ENCODE measurements at places on chromosomes 12 and 14. TPM values are rescaled to one million over a fixed set of nuclear protein-coding genes. Genes with fewer than 3 reads are reported as not detected.

TOMM20L gene
- not detected for total RNA-seq

FGF6 gene
- total RNA-seq: 24.7 TPM

KCNA5 gene
- total RNA-seq: 2.9 TPM

SIRT4 gene
- 6.3 TPM for total RNA-seq

CD163L1 gene
- total RNA-seq: 9.4 TPM

KRT3 gene
- not detected for total RNA-seq

SLC11A2 gene
- 23.4 TPM for total RNA-seq

DNA sequence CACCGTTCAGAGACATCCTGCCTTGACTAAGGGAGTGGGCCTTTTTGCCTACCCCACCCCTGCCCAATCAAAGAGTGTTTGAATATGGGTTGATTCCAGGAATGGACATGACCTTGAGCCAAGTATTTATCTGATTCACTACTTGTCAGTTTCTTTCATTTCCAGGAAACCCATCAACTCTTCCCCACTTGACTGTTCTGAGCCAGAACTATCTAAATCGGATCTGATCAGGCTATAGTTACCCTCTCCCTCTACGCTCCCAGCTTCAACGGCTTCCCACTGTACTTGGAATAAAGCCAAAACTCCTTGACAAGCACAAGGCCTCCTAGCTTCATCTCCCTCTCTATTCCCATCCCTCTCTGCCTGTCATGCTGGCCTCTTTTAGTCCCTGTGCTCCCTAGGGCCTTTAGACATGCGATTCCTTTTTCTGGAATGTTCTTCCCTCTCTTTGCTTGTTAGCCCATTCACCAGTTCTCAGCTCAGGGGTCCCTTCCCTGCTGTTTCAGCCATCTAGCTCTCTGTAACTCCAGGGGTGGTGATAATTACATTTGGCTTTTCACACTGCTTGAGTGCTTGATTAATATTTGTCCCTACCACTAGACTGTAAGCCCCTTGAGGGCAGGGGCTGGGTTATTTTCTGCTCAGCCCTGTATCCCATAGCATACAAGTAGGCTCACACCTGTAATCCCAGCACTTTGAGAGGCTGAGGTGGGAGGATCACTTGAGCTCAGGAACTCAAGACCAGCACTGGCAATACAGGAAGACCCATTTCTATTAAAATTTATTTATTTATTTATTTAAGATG is 5.5 kb upstream of the ITPK1 start:
- DNase-seq: no peak
- peaks cover 5% of the 10 kb centered on the region for H3K4me1 ChIP-seq
- no peaks in the 10 kb centered on the region for H3K36me3 ChIP-seq
- H3K4me3 ChIP-seq: no peak overlapping the region

DNA sequence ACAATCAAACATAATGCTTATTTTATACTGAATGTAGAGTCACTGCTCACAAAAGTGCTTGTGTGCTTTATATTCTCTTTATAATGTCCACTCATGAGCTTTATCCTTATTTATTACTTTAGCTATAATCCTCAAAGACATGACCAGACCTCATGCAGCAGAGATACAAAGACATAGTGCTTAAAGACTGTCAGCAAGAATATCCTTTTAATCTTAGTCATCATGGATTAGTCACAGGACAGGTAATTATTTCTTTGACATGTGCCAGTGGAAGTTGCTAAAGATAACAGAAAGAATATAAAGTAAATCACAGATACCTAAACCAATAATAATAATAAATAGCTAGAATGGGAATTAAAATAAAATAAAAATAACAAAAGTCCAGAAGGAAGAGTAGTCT is 707.5 kb downstream of the BCL11B start:
- no peaks in the 10 kb centered on the region for H3K27me3 ChIP-seq
- H3K4me3 ChIP-seq: no peak overlapping the region
- H3K27ac ChIP-seq: no peak overlapping the region
- no peaks in the 10 kb centered on the region for H3K36me3 ChIP-seq
- no peaks in the 10 kb centered on the region for H3K4me1 ChIP-seq

DNA sequence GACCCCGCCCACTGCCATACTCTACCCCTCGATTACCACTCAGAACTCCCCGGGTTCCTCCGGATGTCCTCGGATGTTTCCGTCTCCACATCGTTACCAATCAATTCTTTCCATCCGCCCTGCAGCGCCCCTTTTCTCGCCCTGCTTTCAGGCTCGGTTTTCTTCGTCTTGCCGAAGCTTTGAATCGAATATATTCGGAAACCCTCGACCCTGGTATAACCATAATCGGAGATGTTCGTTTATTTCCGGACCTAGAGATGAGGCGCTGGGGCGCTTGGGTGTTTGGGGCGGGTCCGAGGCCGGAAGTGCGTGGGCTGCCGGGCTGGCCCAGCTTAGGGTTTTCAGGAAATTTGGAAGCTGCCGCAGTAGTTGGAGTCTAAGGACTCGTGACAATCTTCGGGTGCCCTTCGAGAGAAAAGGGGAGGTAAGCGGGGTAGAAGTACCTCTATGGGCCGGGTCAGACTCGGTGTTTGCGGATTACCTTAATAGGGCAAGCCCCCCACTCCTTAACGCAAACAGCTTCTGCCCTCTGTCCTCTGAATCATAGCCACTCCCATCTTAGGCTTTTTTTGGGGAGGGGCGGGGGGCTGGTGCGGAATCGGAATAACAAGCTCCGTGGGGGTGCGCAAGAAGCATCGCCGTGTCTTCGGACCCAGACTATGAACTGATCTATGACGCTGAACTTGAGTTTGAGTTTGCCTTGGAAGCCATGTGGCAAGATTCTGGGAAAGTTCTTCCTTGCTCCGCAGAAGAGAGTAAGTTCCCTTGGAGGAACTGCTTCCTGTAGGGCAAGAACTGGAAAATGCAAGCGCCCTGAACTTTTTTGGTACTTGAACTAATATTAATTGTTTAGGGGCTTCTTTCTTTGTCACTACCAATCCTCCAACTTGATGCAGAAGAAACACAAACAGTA is at the start of gene C14orf119:
Gene C14orf119, plus strand, starts transcription at position 310 of the 913 bp plus-strand sequence. CDS start 2,154 bp downstream, outside the sequence.
- peak within 1 kb of the TSS; percentile 100 for H3K27ac ChIP-seq
- peaks cover 26% of the 10 kb centered on the region for H3K36me3 ChIP-seq
- no peaks in the 10 kb centered on the region for H3K27me3 ChIP-seq
- H3K4me1 ChIP-seq: peaks cover 9% of the 10 kb centered on the region
- DNase-seq: peak; percentile 100

- H3K4me3 ChIP-seq: no peak overlapping the region
- DNase-seq: no peak
- no peak overlapping the region for H3K27ac ChIP-seq
- H3K27me3 ChIP-seq: no peaks in the 10 kb centered on the region
Observed at GRCh38 chr12:89073027-89073398, 279.3 kb downstream of the DUSP6 start.

GRCh38 chr14:73640796-73641365 is 3.9 kb upstream of the DNAL1 start:
- H3K27me3 ChIP-seq: peaks cover 6% of the 10 kb centered on the region
- H3K4me3 ChIP-seq: no peak overlapping the region
- H3K4me1 ChIP-seq: peaks cover 13% of the 10 kb centered on the region
- no peaks in the 10 kb centered on the region for H3K36me3 ChIP-seq
- no peak overlapping the region for H3K27ac ChIP-seq

GRCh38 chr12:130504110-130504839 is 166.6 kb downstream of the PIWIL1 start:
- H3K36me3 ChIP-seq: no peaks in the 10 kb centered on the region
- no peak for DNase-seq
- no peak overlapping the region for H3K27ac ChIP-seq
- H3K4me1 ChIP-seq: no peaks in the 10 kb centered on the region

- no peaks in the 10 kb centered on the region for H3K27me3 ChIP-seq
- peaks cover 12% of the 10 kb centered on the region for H3K4me1 ChIP-seq
- DNase-seq: no peak
- H3K36me3 ChIP-seq: no peaks in the 10 kb centered on the region
- no peak overlapping the region for H3K4me3 ChIP-seq
- no peak overlapping the region for H3K27ac ChIP-seq
Observed at GRCh38 chr12:13187399-13187798, 9.1 kb upstream of the EMP1 start.

GRCh38 chr12:123389560-123390351 is 5.8 kb downstream of the KMT5A start:
- H3K4me1 ChIP-seq: peaks cover 35% of the 10 kb centered on the region
- peaks cover 36% of the 10 kb centered on the region for H3K36me3 ChIP-seq
- H3K27me3 ChIP-seq: no peaks in the 10 kb centered on the region
- peak; percentile 33 for DNase-seq
- peak overlapping the region; percentile 60 for H3K4me3 ChIP-seq

GRCh38 chr12:96260231-96260630 is 66.1 kb downstream of the ELK3 start:
- peaks cover 25% of the 10 kb centered on the region for H3K36me3 ChIP-seq
- no peak for DNase-seq
- no peaks in the 10 kb centered on the region for H3K27me3 ChIP-seq

- no peaks in the 10 kb centered on the region for H3K4me1 ChIP-seq
- H3K36me3 ChIP-seq: no peaks in the 10 kb centered on the region
- H3K27me3 ChIP-seq: no peaks in the 10 kb centered on the region
- H3K4me3 ChIP-seq: no peak overlapping the region
Observed at GRCh38 chr12:46811185-46811584, 14.6 kb downstream of the SLC38A4 start.

- DNase-seq: no peak
- no peaks in the 10 kb centered on the region for H3K27me3 ChIP-seq
- H3K4me1 ChIP-seq: no peaks in the 10 kb centered on the region
- no peaks in the 10 kb centered on the region for H3K36me3 ChIP-seq
Observed at GRCh38 chr12:14982562-14982961, 9.7 kb downstream of the PDE6H start.

DNA sequence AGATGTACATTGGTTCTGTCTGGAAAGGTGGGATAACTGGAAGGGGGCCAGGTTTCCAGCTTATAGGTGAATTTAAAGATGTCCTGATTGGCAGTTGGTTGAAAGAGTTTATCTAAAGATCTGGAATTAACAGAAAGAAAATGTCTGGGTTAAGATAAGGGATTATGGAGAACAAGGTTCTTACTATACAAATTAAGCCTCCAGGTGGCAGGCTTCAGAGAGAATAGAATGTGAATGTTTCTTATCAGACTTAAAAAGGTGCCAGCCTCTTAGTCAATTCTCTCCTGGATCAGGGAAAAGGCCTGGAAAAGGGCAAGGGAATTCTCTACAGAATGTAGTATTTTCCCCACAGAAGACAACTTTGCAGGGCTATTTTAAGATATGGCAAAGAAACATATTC is 53.1 kb downstream of the CNTN1 start:
- H3K27ac ChIP-seq: no peak overlapping the region
- no peaks in the 10 kb centered on the region for H3K4me1 ChIP-seq
- no peak overlapping the region for H3K4me3 ChIP-seq
- H3K36me3 ChIP-seq: no peaks in the 10 kb centered on the region
- DNase-seq: no peak

- DNase-seq: peak; percentile 4
- H3K4me3 ChIP-seq: no peak overlapping the region
- no peak overlapping the region for H3K27ac ChIP-seq
- H3K36me3 ChIP-seq: no peaks in the 10 kb centered on the region
Observed at GRCh38 chr12:98893675-98894411, 248.8 kb downstream of the APAF1 start.

GRCh38 chr14:89399594-89400068 is 17.4 kb downstream of the FOXN3 start:
- H3K36me3 ChIP-seq: peaks cover 14% of the 10 kb centered on the region
- DNase-seq: peak; percentile 96
- H3K4me3 ChIP-seq: no peak overlapping the region
- no peaks in the 10 kb centered on the region for H3K27me3 ChIP-seq
- peaks cover 20% of the 10 kb centered on the region for H3K4me1 ChIP-seq
- peak overlapping the region; percentile 86 for H3K27ac ChIP-seq

DNA sequence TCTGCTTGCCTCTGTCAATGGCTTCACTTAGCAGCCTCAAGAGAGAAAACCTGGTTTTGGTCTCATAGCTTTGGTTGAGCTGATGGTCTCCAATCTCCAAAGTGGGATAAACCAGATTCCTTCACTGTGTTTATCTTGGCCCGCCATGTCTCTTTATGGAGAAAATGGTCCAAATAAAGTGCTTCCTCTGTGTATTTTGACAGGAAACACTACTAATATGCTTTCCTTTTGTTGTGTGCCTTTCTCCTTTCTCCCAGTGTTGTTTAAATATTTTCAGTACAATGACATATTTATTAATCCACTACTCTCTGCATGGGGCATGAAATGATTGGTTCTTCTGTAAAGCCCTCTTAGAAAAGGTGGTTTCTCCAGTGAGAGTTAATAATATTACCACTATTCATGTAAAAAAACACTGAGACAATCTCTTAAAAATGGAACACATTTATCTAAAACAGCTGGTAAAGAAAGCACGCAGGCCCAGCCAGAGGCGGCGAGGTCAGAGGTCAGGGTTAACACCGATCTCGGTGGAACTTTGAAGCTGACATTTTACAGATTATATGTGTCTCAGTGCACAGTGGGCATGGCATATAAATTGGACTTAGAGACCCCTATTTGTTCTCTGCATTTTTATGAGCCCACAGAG is 24.2 kb downstream of the TMEM30B start:
- no peak for DNase-seq
- no peaks in the 10 kb centered on the region for H3K27me3 ChIP-seq
- no peaks in the 10 kb centered on the region for H3K36me3 ChIP-seq
- peaks cover 11% of the 10 kb centered on the region for H3K4me1 ChIP-seq
- H3K4me3 ChIP-seq: no peak overlapping the region

DNA sequence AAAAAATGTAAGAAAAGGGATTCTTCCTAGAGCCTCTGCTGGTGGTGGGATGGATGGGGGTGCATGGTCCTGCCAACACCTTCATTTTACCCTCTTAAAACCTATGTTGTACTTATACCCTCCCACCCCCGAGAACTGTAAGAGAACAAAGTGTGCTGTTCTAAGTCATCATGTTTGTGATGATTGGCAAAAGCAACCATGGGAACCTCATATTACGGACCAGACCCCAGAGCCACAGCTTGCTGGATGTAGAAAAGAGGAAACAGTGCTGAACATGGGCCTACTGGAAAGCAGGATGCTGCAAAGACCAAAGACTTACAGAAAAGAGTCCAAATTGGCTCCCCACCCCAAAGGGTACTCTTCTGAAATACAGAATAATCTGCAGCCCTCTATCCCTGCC is 311.2 kb downstream of the DUSP6 start:
- no peak overlapping the region for H3K27ac ChIP-seq
- no peak for DNase-seq
- H3K27me3 ChIP-seq: no peaks in the 10 kb centered on the region
- no peak overlapping the region for H3K4me3 ChIP-seq

DNA sequence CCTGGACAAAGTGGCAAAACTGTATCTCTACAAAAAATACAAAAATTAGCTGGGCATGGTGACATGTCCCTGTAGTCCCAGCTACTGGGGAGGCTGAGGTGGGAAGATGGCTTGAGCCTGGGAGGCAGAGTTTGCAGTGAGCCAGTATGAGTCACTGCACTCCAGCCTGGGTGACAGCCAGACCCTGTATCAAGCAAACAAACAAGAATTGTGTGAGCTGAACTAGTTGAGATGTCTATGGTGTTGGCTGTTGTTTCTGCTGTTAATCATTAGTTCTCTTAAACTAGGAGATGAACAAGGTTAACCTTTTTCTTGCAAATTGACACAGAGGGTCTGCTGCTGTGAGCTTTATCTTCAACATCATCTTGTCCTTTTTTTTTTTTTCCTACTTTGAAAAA is 23.6 kb downstream of the RASSF3 start:
- no peaks in the 10 kb centered on the region for H3K4me1 ChIP-seq
- H3K36me3 ChIP-seq: peaks cover 13% of the 10 kb centered on the region
- H3K4me3 ChIP-seq: no peak overlapping the region
- DNase-seq: no peak

- no peak overlapping the region for H3K27ac ChIP-seq
- H3K4me3 ChIP-seq: no peak overlapping the region
- no peak for DNase-seq
- H3K4me1 ChIP-seq: peaks cover 9% of the 10 kb centered on the region
- H3K36me3 ChIP-seq: no peaks in the 10 kb centered on the region
- no peaks in the 10 kb centered on the region for H3K27me3 ChIP-seq
Observed at GRCh38 chr14:23163830-23164229, 19.6 kb downstream of the SLC7A8 start.
